COR-L47 (cell line): ENCODE measurements at places on chromosomes 5 and 9.

- no peak for DNase-seq
These were observed 21.1 kb downstream of the IRF1 start for GRCh38 chr5:132469380-132470009.

DNA sequence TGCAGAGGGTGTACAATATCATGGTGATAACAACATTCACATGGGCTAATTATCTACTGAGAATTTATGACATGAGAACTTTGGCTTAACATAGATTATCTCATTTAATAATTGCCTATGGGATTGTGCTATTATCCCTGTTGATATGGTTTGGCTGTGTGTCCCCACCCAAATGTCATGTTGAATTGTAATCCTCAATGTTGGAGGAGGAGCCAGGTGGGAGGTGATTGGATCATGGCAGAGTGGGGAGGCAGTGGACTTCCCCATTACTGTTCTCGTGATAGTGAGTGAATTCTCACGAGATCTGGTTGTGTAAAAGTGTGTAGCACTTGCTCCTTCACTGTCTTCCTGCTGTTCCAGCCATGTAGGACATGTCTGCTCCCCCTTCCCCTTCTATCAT is 186.4 kb downstream of the TRIM32 start:
- no peak for DNase-seq

DNA sequence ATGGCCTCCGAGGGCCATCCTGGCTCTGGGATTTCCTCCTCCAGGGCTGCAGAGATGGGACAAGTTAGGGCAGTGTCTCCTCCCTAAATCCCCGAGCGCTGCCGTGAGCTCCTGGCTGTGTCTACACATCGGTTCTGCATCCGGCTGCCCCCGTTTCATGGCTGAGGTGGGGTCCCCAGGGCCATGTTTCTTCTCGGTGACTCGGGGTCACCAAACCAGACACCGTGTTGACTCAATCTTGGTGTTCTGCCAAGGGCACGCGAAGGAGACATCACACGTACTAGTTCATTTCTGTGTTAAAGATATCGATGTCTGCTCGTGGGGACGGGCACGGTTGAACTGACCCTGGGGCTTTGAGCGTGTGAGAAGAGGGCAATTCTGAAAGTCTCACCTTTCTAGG is 60.7 kb downstream of the COL5A1 start:
- no peak for DNase-seq

GRCh38 chr5:167245868-167246267 is 1045.6 kb upstream of the WWC1 start:
- DNase-seq: no peak

DNA sequence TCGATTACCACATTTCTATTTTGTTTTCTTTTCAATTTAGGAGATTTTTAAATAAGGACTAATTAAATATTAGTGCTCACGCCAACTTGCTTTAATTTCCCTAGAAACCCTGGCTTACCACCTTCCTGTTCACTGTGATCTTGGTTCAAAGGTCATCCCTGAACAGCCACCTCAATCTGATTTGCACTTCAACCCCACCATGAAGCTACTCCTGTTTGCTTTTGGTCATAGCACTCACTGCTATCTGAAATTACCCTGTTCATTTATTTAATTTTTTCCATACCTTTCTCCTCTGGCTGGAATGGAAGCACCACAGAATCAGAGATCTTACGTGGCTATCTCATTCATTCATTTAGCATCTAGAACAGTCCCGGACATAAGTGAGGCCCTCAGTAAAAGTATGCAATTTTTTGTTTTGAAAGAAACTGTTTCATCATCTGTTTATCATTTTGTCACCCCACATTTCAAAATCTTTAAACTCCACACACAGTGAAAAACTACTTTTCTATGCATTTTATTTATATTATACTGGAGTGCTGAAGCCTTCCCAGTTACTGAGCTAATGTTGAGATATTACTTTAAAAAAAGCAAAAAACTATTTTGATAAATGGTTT is 17.2 kb upstream of the ADAMTSL1 start:
- DNase-seq: no peak

GRCh38 chr5:61081741-61082140 is 80.5 kb downstream of the SMIM15 start:
- DNase-seq: no peak

DNA sequence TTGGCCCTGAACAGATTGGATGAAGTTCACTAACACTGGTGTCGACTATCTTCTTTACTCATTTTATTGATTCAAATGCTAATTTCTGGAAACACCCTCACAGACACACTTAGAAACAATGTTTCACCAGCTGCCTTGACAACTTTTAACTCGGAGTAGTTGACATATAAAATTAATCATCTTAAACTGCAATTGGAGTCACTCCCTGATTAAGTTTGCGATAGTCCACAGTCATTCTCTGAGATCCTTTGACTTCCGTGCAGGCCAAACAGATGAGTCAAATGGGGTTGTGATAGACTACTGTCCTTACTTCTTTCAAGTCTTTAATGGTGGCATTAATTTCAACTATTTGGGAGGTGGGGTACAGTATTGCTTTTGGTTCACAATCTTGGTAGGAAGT is 114.4 kb upstream of the PCSK1 start:
- no peak for DNase-seq

GRCh38 chr9:34517185-34517584 is 5.6 kb downstream of the ENHO start:
- no peak for DNase-seq

GRCh38 chr9:6757132-6757455 is 679 bp upstream of the KDM4C start:
- peak; percentile 46 for DNase-seq

GRCh38 chr5:139639619-139640380 is 8.3 kb upstream of the CXXC5 start:
- no peak for DNase-seq

GRCh38 chr5:178586396-178586795 is 3.8 kb downstream of the COL23A1 start:
- no peak for DNase-seq

DNA sequence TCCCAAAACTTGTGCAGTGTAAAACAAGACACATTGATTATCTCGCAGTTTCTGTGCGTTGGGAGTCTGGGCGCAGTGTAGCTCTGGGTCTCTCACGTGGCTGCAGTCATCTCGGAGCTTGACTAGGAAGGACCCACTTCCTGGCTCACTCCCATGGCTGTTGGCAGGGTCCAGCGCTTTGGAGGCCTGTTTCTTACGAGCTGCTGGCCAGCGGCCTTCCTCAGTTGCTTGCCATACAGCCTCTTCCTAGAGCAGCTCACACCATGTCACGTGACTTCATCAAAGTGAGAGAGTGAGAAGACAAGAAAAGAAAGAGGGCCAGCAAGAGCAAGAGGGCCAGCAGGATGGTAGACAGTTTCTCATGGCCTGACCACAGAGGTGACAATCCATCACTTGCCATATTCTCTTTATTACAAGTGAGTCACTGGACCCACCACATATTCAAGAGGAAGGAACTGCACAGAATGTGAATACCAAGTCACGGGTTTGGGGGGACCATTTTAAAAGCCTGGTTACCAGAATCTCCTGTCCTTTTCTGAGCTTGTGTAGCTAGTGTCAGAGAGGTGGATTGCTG is 36.2 kb downstream of the MCCC2 start:
- no peak for DNase-seq

DNA sequence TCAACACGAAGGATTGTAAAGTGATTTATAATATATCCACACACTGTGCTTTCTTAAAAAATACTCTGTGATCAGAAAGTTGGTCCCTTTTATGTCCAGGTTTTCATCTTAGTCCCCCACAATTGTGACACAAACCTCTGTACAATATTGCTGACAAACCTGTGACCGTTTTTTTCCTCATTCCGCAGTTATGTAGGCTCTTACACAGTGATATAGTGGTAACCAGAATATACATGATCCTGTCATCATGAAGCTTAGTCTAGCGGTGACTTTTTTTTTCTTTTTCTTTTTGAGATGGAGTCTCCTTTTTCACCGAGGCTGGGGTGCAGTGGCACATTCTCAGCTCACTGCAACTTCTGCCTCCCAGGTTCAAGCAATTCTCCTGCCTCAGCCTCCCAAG is 8.7 kb downstream of the ANP32B start:
- DNase-seq: no peak

DNA sequence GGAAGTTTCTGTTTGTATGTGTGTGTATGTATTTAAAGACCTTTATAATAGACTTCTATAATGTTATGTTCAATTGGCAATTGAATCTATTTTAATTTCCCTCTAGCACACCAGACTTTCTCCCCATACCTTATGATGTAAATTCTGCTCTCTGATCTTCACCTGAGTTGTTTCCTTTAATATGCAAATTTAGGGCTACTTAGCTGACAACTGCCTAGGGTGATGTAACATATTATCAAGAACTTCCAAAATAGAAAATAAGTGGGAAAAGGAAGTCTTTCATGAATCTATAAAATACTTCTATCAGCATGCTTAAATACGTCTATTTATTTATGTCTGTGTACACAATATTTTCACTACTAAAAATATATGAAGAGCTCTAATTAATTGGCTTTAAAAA is 923.5 kb upstream of the CDH10 start:
- no peak for DNase-seq
